ENCODE measurements at places on chromosomes 3 and 15.

- no peak for DNase-seq
Observed at GRCh38 chr15:47806008-47806407, 88.7 kb downstream of the SEMA6D start.

DNA sequence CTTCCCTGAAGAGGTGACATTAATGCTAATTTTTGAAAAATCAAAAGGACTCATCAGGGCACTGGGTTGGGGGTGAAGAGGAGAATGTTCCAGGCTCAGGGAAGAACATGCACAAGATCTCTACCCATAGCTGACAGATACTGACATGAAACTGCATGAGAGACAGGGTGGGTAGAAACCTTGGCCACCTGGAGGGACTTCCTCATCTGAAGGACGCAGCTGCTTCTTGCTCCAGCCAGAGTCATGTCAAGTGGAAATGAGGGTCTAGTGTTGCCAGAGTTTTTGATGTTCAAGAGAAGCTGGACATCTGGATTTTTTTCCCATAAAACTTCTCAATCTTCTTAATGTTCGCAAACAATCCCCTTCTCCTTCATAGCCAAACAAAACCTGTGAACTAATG, 29.7 kb downstream of the AMOTL2 start:
- DNase-seq, result peak; percentile 20

DNA sequence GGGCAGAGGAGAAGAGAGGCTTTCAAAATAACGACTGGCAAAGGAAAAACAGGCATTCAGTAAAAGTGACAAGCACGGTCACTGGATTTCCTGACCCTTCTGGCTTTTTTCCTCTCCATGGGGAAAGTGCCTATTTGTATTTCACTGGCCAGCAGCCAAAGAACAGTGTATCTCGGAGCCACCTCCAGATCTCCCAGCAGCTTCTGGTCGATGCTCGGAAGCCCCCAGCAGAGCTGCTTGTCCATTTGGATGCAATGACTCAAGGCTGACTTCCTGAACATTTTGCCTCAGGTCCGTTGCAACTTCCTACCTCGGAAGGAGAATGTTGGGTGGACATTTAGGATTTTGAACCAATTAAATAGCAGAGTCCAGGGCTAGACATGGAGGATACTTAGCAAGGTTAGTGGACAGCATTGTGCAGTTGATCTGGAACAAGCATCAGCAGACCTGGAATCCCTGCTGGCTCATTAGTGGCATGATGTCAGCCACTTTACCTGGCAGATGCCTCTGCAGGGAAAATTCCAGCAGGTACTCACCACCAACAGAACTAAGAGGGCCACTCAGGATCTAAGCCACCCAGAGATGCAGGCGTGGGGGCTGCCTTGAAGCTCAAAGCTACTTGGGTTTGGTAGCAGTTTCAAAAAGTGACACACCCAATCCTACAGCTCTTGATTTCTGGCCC, 1.1 kb downstream of the FAM107A start:
- no peak for DNase-seq

GRCh38 chr15:69225355-69226022, 65.1 kb downstream of the GLCE start:
- peak; percentile 55 for DNase-seq

- DNase-seq, result no peak
Observed at GRCh38 chr3:41683666-41684350, 278.1 kb downstream of the ULK4 start.

- no peak for DNase-seq
Observed at GRCh38 chr3:100198579-100199269, 62.1 kb upstream of the TBC1D23 start.

DNA sequence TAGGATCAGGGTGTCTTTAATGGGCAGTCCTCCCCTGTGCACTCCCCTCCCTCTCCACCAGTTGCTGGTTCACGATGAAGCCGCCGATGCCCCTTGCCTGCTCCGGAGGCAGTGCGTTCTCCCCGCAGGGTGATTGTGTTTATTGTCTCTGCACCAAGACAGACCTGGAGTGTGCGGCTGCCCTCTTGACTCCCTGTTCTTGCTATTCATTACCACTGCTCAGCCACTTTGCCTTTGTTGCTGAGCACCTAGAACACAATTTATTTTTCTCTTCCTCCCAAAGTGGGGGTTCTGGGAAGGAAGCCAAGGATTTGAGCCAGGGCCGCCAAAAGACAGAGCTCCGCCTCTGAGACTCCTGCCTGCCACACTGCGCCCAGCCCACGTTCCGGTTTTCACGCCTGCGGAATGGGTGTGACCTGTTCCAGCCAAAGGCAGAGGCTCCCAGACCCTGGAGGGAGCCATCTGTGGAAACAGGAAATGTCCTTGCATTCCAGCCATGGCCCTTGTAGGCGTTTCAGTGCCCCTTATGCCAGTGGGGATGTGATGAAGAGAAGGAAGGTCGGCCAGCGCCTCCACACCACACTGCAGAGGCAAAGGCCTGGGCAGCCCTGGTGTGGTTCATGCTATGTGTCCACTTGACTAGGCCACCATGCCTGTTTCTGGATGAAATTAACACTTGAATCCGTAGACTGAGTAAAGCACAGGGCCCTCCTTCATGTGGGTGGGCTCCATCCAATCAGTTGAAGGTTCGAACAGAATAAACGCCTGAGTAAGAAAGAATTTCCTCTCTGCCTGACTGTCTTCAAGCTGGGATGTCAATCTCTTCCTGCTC, 85.8 kb downstream of the HMG20A start:
- DNase-seq, result no peak

DNA sequence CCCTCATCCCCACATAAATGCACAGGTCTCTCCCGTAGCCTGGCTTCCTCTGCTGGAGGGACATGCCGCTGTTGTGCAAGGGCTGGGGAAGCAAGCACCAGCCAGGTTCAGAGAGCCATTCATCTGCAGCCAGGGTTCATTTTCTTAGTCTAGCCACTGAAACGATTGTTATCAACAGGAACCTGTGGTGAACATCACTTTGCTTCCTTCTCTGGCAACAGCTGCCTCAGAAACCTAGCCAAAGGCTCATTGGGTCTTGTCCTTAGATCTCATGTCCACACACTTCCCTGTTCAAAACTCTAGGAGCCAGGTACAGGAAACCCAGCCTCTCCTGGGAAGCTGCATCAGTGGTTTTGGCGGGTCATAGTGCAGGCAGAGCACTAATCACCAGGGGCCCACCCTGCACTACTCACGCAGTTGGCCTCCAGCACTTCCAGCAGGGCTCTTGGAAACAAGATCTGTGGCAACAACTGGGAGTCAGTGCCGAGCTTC, 47.0 kb downstream of the OXNAD1 start:
- DNase-seq, result peak; percentile 79

DNA sequence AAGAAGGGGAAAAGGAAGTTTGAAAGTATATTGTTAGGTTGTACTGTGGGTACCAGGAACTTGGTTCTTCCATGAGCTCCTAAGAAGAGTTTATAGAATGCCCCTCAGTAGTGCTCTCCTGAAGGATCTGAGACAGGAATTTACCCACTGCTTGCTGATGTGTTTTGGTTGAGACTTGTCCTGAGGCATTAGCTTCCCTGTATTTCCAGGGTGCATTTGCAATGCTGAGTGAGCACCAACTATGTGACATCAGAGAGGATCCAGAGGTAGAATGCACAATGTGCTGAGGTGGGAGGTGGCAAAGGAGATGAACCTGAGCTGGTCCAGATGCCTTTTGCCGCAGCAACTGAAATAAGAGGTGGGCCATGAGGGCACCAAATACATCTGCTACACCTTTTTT, 64.3 kb upstream of the LRRC3B start:
- DNase-seq, result no peak
